Muscle of back (tissue), 13 donors: ENCODE measurements at places on chromosomes 7 and 10. TPM values are rescaled to one million over a fixed set of nuclear protein-coding genes. Genes with fewer than 3 reads are reported as not detected.

DNA sequence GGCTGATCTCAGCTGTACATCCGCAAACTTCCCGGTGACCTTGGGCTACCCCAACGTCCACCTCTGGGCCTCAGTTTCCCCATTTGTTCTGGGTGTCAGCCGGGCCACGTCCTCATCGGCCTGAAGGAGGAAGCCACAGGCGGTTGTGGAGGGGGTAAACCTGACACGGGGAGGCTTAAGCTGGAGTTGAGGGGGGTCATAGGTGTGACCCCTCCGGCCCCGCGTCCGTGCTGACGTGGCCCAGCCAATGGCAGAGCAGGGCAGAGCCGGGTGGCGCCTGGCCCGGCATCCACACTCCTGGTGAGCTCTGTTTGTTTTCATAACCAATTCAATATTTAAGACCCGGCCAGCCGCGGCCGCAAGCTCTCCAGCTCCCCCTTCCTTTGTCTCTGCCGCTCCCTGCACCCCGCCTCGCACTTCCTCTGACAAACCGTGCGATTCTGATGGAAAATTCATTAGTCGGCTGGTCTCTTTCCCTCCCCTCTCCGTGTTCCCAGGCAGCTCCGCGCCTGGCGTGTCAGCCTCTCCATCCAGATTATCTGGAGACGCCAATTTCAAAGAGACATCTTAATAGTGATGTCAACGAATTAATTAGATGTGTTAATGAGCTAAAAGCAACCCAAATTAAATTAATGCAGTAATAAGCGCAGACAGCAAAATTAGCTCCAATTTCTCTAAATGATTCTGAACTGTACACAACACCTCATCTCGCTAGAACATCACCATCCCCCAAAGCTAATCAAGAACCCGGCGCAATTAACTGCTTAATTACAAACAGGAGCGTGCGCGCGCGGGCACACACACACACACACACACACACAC is 55.4 kb downstream of the MICALL2 start:
- DNase-seq = peak; percentile 61

DNA sequence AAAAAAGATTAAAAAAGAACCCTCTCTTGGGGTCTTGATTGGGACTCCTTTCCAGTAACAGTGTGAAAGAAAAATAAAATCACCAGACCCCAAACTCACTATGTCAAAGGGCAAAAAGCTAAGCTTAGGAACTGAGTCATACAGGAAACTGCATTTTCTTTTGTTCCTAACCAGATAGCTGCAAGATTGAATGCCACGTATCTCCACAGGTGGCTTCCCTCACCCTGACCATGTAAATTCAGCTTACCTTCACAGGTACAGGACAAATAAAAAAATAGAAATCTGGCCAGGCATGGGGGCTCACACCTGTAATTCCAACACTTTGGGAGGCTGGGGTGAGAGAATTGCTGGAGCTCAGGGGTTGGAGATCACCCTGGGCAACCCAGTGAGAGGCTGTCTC is 32.5 kb upstream of the EIF4H start:
- no peak for DNase-seq

DNA sequence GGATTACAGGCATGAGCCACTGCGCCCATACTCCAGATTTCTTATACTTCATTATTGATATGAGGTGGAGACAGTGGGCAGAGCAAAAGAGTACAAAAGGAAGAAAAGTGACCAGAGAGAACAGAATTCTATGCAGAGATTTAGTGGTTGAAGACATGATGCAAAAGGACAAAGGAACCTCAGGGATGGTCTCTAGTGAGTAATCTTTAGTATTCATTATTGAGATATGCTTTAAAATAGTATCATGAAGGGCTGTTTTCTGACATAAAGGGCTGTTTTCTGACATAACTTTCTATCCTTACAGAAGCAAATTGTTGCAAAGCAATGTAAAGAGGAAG is 81.2 kb upstream of the OIT3 start:
- DNase-seq = no peak

DNA sequence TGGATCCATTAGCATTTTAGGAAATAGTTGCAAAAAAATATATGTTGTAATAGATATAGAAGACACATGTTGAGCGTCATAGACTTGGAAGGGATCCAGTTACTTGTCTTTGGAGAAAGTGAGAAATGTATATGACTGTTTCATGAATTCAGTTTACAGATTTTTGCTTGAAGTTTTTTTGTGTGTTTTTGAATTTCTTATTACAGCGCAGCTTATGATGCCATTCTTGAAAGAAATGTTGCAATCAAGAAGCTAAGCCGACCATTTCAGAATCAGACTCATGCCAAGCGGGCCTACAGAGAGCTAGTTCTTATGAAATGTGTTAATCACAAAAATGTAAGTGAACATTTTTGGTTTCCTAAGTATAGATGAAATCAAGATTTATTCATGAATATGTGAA is 98.2 kb downstream of the MAPK8 start:
- DNase-seq = no peak

- no peak for DNase-seq
Measured at GRCh38 chr10:99605351-99605750, 14.9 kb downstream of the SLC25A28 start.

DNA sequence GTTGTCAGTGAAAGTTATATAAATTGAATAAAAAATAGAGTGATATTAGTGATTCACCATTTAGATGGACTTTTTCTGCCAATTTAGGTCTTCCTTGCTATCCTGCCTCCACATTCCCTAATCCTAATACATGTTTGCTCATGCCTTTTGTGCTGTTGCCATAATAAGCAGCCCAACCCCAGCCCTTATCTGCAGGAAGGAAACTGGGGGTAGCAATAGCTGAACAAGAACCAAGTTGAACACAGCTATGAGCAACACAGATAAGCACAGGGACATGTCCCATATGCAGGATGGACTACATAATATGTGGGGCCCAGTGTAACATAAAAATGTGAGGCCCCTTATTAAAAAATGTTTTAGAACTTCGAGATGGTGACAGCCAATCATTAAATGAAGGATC is 91.2 kb upstream of the AHR start:
- no peak for DNase-seq

FAM25C gene
- not detected for polyA plus RNA-seq

SHTN1 gene
- polyA plus RNA-seq = 7.9 TPM
